ENCODE measurements at places on chromosomes 16 and 17.

GRCh38 chr17:77432742-77433141 is 292.0 kb downstream of the SEC14L1 start:
- DNase-seq, result no peak

- DNase-seq, result no peak
Observed at GRCh38 chr16:10969615-10970014, 25.3 kb downstream of the CLEC16A start.

DNA sequence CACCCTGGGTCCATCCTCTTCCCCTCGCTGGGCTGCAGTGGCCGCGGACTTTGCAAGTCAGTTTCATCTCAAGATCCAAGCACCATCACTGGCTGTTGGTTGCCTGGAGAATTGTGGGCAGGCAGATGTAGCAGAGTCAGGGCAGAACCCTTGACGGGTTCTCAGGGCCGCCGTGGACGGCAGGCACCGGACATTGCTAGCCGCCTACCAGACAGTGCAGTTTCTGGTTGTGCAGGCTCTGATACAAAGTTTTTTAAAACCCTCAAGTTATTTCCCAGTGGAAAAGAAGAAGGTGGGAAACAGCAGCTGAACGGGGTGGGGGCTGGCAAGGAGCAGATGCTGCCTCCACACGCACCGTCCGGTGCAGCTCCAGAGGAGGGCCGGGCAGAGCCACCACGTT is 3.4 kb downstream of the MAPK8IP3 start:
- DNase-seq, result no peak

DNA sequence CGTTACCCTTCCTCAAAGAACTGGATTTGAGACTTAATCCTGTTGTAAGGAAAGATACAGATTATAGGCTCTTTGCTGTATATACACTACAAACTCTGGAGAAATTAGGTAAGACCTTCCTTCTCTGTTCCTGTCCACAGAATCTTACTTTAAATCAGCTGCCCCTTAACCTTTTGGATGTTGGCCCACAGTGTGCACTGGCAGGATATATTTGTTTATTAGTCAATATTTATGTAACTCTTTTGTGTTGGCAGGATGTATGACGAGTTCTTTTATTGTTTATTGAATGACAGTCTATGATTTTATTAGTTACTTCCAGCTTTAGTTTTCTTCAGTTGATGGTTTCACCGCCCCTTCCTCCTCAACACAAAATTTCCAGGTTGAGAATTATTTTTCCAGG is 19.7 kb downstream of the LRRC36 start:
- no peak for DNase-seq

DNA sequence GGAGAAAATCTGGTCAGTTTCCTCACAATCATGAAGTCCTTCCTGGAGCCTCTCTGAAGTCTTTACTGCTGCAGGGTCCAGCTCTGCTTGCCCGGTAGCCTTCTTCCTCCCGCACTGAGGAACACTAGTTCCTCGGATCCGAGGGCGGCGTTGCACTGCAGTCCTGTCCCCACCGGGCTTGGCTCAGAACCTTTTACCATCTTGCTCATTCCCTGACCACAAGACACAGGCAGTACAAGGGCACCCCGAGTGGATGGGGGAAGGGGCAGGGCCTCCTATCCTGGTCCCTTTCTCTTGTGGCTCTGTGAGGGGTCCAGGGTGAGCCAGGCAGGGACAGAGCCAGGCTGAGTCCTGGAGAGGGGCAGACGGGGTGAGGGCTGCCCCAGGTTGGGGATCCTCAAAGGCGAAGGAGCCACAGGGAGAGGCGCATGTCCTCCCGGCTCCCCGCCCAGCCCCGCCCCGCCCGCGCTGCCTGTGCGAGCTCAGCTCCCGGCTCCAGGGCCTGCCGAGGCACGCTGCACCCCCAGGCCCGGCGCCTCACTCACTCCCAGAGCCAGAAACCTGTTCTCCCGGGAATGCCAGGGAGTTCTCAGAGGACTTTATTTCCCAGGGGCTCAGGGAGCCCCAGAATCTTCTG is 1.5 kb downstream of the FOXN1 start:
- DNase-seq, result no peak

DNA sequence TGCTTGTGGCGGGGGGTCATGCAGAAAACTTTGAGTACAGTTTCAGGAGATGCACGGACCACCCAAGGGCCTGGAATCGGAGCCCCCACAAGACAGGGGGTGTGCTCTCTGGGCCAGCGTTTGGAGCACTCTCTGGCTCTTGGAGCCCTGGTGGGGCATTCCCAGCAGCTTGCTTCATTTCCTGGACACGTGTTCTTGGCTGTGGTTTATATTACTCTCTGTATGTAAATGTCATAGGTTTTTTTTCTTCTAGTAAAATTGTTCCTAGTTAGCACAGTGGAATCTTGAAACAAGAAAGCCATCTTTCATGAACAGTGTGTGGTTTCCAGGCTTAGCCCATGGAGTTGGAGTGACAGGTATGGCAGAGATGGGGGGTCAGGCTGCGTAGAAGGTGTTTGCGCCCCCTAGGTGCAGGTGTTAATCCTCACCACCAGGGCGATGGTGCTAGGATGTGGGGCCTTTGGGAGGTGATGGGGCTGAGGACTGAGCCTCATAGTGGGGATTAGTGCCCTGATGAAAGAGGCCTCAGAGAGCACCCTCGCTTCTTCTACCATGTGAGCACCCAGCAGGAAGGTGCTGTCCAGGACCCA is 79.8 kb downstream of the JPH3 start:
- no peak for DNase-seq

DNA sequence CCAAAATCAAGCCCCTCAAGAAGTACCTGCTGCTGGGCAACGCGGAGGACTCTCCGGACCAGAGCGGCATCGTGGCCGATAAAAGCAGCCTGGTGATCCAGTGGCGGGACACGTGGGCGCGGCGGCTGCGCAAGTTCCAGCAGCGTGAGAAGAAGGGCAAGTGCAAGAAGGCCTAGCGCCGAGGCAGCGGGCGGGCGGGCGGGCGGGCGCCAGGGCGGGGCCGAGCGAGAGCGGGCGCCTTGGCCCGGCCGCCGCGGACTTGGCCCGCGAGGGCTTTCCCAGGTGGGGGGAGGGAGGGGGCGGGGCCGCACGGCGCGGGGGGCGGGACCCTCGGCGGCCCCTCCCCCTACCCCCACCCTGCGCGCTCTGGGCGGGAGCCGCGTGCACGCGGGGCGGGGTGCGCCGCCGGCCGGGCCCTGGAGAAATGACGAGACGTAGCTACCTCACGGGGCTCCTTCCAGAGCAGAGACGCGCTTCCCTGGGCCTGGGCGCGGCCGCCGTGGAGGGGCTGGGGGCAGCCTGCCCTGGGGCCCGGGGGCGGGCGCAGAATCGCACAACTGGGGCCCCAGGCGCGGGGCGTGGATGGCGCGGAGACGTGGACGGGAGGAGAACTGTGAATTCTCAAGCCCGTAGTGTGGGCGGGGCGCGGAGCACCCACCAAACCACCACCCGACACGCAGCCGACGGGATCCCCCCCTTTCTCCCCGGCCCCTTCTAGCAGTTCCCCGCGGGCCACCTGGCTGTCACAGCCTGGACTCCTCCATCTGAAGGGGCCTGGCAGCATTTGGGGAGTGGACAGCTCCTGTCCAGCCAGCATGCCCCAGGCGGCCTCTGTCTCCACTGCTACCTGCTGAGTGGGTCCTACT is 218.7 kb downstream of the NTN1 start:
- no peak for DNase-seq

GRCh38 chr17:78340183-78340955 is 19.5 kb downstream of the SOCS3 start:
- no peak for DNase-seq

DNA sequence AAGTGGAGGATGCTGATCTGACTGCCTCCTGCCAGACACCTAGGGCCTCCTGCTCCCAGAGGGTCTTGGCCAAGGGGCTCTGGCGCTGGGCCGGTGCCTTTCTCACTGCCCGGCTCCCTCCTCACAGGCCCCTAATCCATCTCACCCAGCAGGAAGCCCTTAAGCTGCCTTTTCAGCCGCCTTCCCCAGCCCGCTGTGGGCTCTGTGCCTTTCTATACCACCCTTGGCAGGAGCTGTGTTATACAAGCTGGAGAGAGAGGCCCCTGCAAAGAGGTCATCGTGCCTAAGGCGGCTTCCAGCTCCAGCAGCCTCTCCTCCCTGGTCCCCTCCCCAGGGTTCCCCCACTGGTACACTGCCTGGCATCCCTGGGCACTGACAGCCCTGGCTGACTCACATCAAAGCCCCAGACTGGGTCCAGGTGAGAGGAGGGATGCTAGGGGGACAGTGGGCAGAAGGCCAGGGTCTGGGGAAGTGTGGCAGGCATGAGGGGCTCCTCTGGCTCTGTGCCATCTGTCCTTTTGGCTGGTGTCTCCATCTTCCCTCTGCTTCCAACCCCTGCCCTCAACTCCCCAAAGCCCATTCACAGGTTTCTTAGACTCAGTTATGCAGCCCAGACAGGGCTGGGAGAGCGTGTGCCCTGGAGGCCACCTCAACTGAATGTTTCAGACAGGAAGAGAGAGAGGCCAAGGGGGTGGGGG is 15.3 kb upstream of the FZD2 start:
- DNase-seq, result no peak

- DNase-seq, result no peak
Observed at GRCh38 chr17:47918006-47918405, 22.0 kb downstream of the SP2 start.

- DNase-seq, result no peak
Observed at GRCh38 chr17:57397402-57397801, 141.1 kb downstream of the MSI2 start.

GRCh38 chr16:48409839-48410632 is 24.8 kb upstream of the SIAH1 start:
- no peak for DNase-seq

GRCh38 chr17:75087558-75088453 is at the start of gene SLC16A5:
SLC16A5 (plus strand) TSS chr17:75087954; CDS start chr17:75093637, 5,683 bp downstream.
- DNase-seq, result peak; percentile 80

DNA sequence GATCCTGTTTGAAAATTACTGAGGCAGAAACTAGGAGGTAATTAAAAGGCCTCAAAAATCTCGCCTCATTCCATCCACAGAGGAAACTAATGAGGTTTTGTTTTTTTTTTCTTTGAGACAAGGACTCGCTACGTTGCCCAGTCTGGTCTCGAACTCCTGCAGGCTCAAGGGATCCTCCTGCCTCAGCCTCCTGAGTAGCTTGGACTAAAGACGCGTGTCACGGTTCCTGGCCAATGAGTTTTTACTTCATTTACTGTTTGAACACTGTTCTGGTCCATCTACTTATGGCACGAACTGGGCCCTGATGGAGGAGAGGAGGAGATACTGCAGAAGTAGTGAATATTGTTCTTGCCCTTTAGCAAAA is 600 bp upstream of the BLTP2 start:
- DNase-seq, result no peak

DNA sequence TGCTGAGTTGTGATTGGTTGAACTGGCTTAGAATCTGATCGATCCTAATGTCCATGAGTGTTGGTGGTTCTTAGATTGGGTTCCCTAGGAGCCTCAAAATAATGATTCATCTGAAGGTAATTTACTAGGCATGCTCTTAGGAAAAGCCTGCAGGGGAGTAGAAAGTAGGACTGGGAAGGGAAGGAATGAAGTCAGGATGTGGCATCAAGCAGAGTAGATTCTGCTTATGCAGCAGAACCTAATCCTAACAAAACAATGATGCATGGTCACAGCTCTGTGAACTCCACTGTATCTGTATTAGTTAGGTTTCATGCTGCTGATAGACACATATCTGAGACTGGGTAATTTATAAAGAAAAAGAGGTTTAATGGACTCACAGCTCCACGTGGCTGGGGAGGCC is 132.5 kb downstream of the HS3ST2 start:
- no peak for DNase-seq

- DNase-seq, result no peak
Observed at GRCh38 chr17:63423251-63423950, 22.7 kb downstream of the CYB561 start.

GRCh38 chr17:72004611-72005331 is 116.0 kb upstream of the SOX9 start:
- DNase-seq, result no peak

- DNase-seq, result peak; percentile 75
Observed at GRCh38 chr17:43573579-43574321, 27.6 kb upstream of the ETV4 start.

DNA sequence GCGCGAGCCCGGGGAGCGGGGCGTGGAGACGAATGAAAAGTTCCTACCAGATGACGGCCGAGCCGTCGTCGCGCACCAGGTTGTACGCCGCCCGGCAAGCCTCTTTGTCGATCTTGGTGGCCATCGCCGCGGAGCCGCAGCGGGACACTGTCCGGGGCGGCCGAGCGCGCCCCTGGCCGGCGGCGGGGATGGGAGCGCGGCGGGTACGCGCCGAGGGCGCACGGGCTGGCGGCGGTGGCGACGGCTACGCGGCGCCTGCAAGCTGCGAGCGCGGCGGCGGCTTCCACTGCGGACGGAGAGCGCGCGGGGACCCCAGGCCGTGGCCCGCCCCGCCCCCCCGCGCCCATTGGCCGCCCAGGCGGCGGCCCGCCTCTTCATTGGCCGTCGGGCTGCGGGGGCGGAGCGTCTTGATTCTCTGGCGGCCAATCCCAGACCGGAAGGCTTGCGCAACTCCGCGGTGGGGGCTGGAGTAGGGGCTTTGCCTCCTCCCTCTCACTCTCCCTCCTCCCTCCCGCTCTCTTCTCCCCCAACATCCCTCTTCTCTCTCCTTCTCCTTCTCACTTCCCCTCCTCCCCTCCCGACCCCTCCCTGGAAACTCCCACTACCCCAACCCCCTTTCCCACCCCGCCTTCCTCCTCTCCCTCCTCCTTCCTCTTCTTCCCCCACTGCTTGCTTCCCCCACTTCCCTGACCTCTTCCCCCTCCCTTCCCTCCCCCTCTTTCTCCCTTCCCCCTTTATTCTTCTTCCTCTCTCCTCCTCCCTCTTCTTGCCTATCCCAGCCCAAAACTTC is at the start of gene COTL1:
TSS of gene COTL1 (minus strand) at position 288 of the 790 bp plus-strand sequence. CDS start at position 124, 164 bp downstream.
- peak; percentile 93 for DNase-seq

DNA sequence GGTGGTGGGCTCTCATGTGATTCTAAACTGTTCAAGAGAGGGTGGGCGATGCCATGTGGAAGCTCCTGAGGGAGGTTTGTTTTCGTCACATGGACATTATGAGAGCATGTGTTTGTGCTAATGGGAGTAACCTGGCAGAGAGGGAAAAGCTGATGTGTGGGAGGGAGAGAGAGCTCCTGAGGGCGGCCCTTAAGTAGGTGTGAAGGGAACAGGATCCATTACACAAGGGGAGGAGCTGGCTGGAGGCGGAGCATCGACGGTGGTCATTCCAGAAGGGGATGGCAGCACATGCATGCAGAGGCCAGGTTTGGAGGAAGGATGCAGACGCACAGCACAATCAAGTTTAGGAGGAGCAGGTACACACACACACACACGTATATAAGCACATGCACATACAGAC is 197.5 kb downstream of the RPTOR start:
- no peak for DNase-seq

DNA sequence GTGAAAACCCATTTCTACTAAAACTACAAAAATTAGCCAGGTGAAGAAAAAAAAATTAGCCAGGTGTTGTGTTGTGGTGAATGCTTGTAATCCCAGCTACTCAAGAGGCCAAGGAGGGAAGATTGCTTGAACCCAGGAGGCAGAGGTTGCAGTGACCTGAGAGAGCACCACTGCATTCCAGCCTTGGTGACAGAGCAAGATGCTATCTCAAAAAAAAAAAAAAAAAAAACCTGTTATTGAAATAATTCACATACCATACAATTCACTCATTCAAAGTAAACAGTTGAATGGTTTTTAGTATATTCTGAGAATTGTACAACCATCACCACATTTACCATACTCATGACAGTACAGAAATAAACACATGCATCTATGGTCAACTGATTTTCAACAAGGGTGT is 31.0 kb downstream of the ZNRF1 start:
- DNase-seq, result no peak
